ENCODE measurements at places on chromosomes 2 and 18. TPM values are rescaled to one million over a fixed set of nuclear protein-coding genes. Genes with fewer than 3 reads are reported as not detected.

ASPRV1 gene
- total RNA-seq: 0.13 TPM

IL1F10 gene
- not detected for total RNA-seq

RPRM gene
- not detected for total RNA-seq

TMEM247 gene
- not detected for total RNA-seq

HOXD8 gene
- 3.9 TPM for total RNA-seq

HOXD13 gene
- 1.7 TPM for total RNA-seq

DHRS9 gene
- not detected for total RNA-seq

FABP1 gene
- total RNA-seq: not detected

FRZB gene
- not detected for total RNA-seq

IL1B gene
- total RNA-seq: 1.7 TPM

L3MBTL4 gene
- total RNA-seq: not detected

AKAIN1 gene
- total RNA-seq: not detected

DCC gene
- not detected for total RNA-seq

SERPINB12 gene
- not detected for total RNA-seq

SIX3 gene
- not detected for total RNA-seq

FOXD4L1 gene
- total RNA-seq: not detected

DTNA gene
- total RNA-seq: 0.77 TPM

PLGLB1 gene
- not detected for total RNA-seq

XDH gene
- total RNA-seq: 1.6 TPM

CRIM1 gene
- total RNA-seq: 988 TPM

EPB41L3 gene
- 11.9 TPM for total RNA-seq

ASB1 gene
- total RNA-seq: 67.8 TPM

CYP27C1 gene
- 0.11 TPM for total RNA-seq

GAD1 gene
- total RNA-seq: 0.26 TPM

POTEC gene
- total RNA-seq: not detected

PSMA8 gene
- total RNA-seq: not detected

ANKRD62 gene
- not detected for total RNA-seq

TMEM182 gene
- total RNA-seq: 4.2 TPM

DNAH6 gene
- 0.46 TPM for total RNA-seq

RAB27B gene
- total RNA-seq: 2.3 TPM

REG1B gene
- not detected for total RNA-seq

HOXD1 gene
- not detected for total RNA-seq

ALPG gene
- total RNA-seq: not detected

SMYD1 gene
- not detected for total RNA-seq

CFAP210 gene
- 0.10 TPM for total RNA-seq

SLC35G4 gene
- not detected for total RNA-seq

GCG gene
- total RNA-seq: not detected

CRACDL gene
- total RNA-seq: not detected

RAB6C gene
- total RNA-seq: not detected

CABLES1 gene
- 8.8 TPM for total RNA-seq

CCDC74B gene
- total RNA-seq: 3.8 TPM

SLC23A3 gene
- 0.77 TPM for total RNA-seq

LYG1 gene
- 0.27 TPM for total RNA-seq

DOK1 gene
- 38.0 TPM for total RNA-seq

ANKRD30B gene
- not detected for total RNA-seq

PRKAG3 gene
- total RNA-seq: not detected

INHBB gene
- total RNA-seq: 0.24 TPM
